ENCODE measurements at places on chromosomes 12 and 14.
A peak's percentile ranks its signal among the peaks of the same experiment; 100 is the strongest.

DNA sequence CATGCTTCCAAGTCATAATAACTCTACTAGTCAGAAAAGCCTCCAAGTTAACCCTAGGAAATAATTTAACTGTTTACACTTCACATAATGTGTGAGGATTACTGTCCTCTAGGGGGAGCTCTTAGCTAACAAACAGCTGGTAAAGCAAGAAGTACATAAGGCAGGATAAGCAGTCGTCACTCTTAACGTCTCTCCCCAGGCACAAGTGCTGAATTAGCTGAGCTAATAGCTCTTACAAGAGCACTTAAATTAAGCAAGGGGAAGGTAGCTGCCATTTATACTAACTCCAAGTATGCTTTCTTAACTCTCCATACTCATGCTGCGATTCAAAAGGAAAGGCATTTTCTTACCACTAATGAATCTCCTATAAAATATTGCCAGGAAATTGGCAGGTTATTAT, 79.3 kb upstream of the TSPAN11 start:
- no peak for DNase-seq

GRCh38 chr12:2177003-2177402, 124.2 kb downstream of the CACNA1C start:
- no peak for DNase-seq

GRCh38 chr14:32005628-32006027, 71.5 kb upstream of the ARHGAP5 start:
- no peak for DNase-seq

DNA sequence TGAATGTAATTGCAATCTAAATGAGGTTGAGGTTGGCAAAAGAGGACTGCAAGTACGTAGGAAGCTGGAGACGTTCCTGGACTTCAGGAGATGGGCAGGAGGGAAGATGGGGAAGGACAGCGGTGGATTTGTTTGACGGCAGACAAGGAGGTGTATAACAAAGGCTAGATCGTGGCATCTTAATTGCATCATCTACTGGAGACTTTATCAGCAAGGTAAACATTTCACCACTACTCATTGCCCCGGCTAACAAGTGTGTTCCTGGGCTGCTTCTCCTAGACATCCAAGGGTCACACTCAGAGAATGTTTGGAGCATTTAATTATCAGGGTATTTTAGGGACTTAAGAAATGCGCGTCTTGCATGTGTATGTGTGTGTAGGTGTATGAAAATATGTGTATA, 128.5 kb downstream of the KCNK10 start:
- DNase-seq, result no peak

DNA sequence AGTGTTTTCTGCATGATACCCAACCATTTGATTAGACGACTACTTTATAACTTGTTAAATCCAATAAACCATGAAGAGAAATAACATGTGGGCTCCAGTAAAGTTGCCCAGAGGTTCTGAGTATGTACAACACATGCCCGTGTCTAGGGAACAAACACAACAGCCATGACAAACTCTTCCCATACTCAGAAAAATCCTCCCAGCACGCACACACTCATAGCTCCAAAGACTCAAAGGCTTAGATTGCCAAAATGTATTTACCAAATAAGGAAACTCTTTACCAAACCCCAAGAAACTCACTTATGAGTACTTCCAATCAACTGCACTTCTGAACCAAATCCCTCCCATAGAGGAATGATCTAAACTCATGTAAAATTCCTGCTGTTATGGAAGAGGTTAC, 17.3 kb downstream of the SART3 start:
- DNase-seq, result no peak

DNA sequence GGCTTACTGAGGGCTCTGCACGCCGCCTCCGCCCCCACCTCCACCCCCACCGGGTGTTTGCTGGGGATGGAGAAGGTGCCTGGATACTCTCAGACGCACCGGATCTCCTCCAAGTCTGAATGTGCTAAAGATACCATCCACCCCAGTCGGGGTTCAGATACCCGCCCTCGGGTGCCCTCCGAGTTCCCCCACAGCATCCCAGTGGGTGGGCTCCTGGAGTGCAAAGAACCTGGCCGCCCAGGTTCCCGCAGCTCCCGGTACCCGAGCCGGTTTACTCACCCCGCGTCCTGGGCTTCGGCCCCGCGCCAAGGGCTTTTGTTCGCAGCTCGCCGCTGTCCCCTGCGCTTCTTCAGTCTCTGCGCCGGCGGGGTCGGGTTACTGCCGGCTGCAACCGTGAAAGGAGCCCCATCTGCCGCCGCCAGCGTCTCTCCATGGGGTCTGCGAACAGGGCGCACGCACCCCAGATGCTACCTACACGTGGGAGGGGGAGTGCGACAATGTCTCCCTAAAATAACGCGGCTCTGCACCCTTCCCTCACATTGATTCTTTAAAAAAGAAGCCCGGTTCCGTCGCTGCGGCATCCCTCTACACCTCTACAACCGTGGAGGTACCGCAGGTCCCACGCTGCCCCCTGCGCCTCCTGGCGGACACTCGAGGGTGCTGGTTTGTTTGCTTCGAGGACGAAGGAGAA, at the start of gene CCDC177:
CCDC177 (minus strand) TSS at position 609 of the 691 bp plus-strand sequence. CDS start 1,249 bp downstream, outside the sequence.
- DNase-seq, result peak; percentile 86

DNA sequence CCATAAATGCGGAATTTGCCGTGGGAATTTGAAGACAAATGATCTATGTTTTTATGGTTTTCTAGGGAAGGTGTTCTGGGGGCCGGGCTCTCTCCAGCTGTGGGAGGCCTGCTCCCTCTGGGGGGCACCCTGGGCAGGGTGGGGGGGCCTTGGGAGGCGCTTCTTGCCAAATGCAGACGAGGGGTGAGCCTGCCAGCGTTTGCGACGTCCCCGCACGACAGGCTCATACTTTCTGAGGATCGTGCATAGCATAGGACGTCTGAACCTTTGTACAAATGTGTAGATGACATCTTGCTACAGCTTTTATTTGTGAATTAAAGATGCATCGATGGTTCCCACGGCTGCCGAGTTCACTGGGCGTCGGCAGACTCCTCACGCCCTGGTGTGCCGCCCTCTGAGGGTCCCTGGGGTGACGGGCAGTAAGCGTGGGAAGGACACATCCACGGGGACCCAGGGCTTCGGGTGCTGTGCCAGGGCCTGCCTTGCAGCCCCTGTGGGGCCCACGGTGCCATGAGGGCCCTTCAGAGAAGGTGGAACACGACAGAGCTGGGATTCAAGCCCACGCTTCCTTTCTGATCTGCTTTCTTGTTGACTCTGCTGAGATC, 42.3 kb downstream of the KIF26A start:
- DNase-seq, result no peak

GRCh38 chr14:25698111-25698510, 648.2 kb upstream of the STXBP6 start:
- DNase-seq, result no peak

GRCh38 chr14:100586403-100587085, 673 bp downstream of the BEGAIN start:
- DNase-seq, result no peak

GRCh38 chr12:8916154-8916553, 1.8 kb downstream of the PHC1 start:
- no peak for DNase-seq

DNA sequence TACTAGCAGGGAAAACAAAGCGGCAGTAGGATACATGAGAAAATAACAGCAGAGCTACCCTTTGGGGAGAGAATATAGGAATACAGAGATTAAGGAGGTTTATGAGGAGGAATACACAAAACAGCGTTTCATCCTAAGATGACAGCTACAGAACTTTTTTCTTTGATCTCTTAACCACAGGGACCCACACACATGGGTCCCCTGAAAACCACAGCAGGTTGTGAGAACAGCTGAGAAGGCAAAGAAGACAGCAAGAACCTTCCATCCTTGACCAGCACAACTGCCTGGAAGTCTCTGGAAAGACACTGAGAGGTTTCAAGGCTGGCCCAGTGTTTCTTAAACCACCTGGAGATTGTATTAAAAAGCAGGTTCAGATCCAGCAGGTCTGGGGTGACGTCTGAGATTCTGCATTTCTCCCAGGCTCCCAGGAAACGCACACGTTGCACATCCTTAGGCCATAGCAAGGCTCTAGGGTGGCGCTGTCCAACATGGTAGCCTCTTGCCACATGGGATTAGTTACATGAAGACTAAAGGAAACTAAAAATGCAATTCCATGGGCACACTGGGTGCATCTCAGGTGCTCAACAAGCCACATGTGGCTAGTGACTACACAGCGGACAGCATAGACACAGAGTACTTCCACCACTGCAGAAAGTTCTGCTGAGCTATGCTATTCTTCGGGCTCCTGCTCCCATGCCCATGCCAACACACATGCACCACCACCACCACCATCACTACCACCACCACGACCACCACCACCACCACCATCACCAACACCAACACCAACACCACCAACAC, 92.3 kb downstream of the FOXN3 start:
- DNase-seq, result no peak

DNA sequence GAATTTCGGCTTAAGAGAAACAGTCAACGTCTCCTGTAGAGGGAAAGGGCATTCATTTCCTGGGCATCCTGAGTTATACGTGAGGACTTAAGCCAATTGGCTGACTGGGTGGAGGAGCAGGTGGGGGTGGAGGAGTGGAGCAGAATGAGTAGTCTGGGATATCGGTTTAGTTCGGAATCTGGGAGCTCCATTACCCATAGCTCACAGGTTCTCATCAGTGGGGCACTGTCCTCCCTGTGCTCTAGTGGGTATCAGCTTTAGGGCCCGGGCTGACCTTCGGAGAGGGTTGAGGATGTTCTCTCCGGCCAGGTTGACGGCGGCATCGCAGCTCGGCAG, 704 bp downstream of the SDR39U1 start:
- DNase-seq, result no peak

DNA sequence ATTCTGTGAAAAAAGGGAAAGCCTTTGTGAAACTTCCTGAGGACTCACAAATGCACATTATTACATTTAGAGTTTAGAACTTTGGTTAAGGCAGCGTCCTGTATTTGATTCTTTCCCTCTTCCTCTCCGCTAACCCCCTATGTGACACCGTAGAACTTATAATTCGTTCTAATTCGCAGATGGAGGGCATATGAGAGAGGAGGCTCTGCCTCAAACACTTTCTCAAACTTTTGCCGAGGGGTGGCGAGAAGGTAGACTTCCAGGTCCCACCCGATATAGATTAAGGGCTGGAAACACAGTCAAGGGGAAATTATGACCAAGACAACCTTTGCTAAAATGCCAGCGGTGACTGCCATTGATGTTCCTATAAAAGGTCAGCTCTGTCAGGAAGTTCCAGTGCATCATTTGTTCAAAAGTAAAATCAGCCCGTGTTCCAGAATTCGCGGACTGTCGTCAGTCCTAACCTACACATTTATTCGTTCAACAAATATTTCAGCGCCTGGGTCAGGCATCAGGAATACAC, 904 bp upstream of the PAPOLA start:
- DNase-seq, result peak; percentile 50

- no peak for DNase-seq
These were observed 107.9 kb upstream of the GZMB start for GRCh38 chr14:24741871-24742270.

DNA sequence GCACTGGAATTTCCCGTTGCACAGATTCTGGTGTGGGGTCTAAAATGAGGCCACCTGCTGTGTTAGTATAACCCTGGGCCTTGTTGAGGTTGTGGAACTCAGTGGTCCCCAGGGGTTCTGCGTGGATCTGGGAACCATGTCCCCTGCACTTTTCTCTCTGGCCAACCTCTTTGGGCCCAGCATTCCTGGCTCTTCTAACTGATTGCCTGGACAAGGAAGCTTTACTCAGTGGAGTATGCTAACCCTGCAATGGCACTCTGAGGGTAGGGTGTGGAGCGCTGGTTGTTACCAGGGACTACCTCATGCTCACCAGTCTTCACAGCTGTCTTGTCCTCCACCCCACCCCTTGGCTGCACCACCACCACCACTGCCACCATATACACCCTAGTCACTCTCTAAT, 39.2 kb downstream of the CPM start:
- no peak for DNase-seq

DNA sequence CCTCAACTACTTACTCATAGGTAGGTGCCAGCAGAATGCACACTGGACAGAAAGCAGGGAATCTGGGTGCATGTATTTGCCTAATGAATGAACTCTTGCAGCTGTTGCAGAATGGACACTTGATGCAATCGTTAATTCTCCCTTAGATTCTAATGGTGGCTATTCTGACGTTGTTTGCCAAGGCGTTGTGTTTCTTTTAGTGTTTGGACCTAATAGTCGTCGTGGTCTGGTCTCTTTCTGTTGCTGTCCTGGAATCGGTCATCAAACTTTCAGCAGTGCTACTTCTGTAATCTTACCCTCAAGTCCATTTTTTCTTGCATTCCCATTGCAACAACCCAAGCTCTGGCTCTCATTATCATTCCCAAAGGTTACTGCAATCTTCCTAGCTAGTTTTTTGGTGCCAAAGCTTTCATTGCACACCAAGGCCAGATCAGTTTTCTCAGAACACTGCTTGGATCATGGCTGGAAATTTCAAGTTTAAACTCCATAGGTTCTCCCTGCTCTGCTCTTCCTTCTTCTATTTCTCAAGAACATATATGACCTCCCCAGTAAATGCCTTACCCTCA, 31.3 kb downstream of the BMP4 start:
- DNase-seq, result no peak

GRCh38 chr12:10249690-10250455, 37.2 kb downstream of the GABARAPL1 start:
- DNase-seq, result no peak

- no peak for DNase-seq
These were observed 1353.9 kb downstream of the AACS start for GRCh38 chr12:126419131-126419530.

- DNase-seq, result no peak
These were observed 221.4 kb downstream of the ITPR2 start for GRCh38 chr12:26611598-26611997.

DNA sequence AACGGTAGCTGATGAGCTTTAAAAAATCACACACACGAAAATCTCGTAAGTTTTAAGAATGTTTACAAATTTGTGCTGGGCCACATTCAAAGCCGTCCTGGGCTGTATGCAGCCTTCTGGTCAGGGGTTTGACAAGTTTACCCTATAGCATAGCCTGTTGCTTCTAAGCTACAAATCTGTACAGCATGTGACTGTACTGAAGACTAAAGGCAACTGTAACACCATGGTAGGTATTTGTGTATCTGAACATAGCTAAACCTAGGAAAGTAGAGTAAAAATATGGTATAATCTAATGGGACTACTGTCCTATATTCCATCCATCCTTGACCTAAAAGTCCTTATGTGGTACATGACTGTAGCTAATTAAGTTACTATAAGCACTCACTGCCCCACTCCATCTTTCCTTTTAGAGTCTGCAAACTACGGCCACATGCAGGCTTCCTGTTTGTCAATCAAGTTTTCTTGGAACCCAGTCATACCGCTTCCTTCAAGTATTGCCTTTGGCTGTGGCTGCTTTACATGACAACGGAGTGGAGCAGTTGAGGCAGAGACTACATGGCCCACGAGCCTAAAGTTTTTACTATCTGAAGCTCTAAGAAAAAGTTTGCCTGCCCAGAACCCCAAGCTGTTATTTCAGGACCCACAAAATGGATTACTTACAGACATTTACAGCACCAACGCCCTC, 18.5 kb downstream of the KRT7 start:
- no peak for DNase-seq
